ENCODE measurements at places on chromosomes 6 and 20.

DNA sequence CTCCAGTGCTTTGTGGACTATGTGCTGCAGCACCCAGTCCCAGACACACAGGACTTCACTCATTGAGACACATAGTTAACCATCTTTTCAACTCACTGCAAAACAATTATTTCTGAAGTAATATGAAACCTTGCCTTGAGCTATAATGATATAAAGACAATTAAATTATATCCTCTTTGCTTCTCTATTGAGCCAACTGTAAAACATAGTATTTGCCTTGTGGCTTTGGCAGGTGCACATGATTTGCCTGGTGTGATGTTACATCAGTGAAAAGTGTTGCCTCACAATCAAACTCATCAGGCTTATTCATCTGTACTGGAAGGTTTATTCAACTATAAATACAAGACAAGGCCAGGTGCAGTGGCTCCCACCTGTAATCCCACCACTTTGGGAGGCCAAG, 80.6 kb downstream of the NCOA7 start:
- DNase-seq, result no peak

- DNase-seq, result no peak
Measured at GRCh38 chr6:143901885-143902750, 37.8 kb downstream of the ZC2HC1B start.

- no peak for DNase-seq
Measured at GRCh38 chr6:21332077-21332476, 261.5 kb upstream of the SOX4 start.

DNA sequence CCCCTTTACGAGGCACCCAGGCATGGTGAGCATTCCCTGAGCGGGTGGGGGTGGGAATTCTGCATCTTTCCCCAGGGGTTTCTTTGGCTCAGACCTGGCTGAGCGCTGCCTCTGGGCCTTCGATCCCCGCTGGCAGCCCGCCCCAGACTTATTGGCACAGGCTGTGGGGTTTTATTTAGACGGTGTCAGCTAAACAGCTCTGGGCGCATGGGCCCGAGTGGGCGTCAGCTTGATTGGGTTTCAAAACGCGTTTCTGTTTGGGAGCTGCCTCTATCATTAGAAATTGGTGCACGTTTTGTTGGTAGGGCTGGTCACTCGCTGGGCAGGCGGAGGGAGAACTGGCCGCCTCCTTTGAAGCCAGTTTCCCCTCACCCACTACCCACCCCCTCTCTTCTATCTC, 21.0 kb downstream of the PMEPA1 start:
- DNase-seq, result no peak

DNA sequence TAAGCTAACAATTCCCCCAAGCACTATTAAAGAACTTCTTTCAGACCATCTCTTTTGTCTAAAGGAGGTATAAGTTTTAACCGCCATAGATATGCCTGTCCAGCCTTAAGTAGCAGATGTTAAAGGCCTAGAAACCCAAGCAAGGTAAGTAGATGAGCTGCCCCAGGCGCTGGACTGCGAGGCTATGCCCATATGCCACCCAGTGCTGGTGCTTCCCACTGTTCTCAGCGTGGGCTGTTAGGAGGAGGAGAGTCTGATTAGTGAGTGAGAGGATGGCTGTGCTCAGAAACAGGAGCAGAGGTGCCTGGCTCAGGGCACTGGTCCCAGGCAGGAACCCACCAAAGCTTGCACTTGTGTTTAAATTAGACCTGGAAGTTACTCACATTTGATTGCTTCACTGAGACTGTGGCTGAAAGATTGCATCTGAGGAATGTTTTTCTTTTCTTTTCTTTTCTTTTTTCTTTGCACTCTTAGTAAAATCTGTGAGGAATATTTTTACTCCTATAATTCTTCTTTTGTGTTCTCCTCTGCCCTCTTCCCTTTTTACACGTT, 32.2 kb downstream of the PRPH2 start:
- no peak for DNase-seq

- DNase-seq, result no peak
Measured at GRCh38 chr6:166749666-166750065, 122.6 kb upstream of the RPS6KA2 start.

DNA sequence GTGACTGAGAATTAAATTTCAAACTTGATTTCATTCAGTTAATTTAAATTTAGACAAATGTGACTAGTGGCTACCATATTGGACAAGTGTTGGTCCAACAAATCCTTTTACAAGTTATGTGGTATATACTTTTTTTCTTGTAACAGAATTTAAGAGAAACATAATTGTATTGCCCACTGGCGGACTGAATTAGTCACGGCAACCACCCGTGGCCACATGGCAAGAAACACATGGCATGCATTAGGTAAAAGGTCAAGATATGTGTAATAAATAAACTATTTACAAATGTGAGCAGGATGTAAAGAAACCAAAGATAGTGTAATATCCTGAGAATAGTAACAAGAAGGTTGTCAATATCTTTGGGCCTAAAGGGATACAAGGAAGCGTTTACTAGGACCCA, 91.2 kb downstream of the LCA5 start:
- DNase-seq, result no peak

- DNase-seq, result no peak
Measured at GRCh38 chr6:13256266-13257001, 71.9 kb downstream of the TBC1D7 start.

GRCh38 chr20:17752459-17752858, 52.7 kb downstream of the BANF2 start:
- no peak for DNase-seq

GRCh38 chr20:50611128-50611810, 80.1 kb downstream of the RIPOR3 start:
- no peak for DNase-seq

DNA sequence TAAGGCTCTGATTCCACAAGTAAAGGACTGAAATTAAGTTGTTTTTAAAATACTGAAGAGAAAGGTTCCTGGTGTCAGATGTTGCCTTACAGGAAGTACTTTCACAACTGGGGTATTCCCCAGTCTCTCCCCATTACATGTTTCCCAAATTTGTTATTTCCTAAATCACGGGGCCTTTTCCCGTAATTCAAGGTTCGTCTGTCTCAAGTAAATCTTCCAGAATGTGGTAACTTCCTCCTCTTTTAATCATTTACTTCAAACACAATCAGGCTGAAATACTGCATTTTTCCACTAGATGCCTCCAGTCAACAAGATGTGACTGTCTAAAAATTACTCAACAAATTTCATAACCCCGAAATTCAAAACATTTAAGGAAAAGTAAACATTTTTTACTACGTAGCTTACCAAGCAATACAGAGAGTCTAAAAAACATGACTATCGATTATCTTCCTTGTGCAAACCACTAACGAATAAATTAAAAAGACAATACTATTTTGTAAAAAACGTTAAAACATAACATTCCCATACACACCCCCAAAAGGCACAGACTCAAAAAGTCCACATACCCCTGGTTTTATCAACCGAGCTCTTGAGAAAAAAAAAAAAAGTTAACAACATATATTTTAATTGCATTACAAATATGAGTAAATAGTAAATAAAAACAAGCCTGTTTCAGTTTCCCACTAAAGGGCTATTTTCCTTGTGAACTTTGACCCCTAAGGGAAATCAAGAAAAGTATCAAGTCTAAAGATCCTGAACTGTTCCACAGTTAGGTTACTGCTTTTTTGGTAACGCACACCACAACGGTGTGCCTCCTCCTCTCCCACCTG, 1.7 kb downstream of the SOD2 start:
- no peak for DNase-seq

GRCh38 chr6:14927398-14927797, 318.5 kb upstream of the JARID2 start:
- DNase-seq, result no peak

DNA sequence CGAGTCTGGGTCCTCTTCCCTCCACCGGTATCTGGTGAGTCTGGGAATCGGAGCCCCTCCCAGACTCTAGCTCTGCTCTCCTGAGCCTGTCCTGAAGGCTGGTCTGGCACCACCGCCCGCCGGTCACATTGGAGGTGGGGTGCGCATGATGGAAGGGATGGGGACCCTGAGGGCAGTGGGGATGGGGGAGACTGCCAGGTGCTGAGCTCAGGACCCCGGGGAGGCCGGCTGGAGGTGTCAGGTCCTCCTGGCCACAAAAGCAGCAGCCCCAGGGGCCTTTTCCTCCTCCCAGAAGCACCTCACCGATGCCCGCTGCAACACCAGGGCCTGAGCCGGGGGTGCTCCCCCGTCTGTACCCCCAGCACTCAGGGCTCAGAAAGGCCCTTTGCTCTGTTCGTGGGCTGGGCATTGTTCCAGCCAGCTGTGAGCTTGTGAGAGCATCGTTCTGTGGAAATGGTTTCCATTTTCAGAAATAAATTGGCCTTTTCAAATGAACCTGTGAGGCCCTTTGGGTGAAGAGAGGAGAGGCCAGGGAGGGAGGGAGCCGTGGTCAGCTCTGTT, 2.5 kb upstream of the NPBWR2 start:
- no peak for DNase-seq

DNA sequence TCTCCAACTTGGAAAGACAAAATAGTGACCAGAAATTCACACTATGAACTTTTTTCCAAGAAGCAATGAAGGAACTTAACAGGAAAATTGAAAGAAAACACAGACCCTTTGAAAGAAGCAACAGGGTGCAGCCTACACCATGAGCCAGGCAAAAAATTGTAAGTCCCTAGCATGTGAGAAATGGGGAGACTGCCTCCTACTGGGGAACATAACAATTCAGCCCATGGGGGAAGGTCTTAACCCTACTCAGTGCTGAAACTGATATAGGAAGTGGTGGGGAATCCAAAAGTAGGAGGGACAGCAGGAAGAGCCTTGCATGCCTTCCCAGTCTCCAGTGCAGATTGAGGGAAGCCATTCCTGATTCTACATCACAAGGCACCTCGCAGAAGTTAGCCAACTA, 235.1 kb upstream of the UFL1 start:
- no peak for DNase-seq

- no peak for DNase-seq
Measured at GRCh38 chr20:17960927-17961586, 7.5 kb downstream of the SNX5 start.

- no peak for DNase-seq
Measured at GRCh38 chr6:150177952-150178520, 35.2 kb downstream of the PPP1R14C start.

- DNase-seq, result no peak
Measured at GRCh38 chr6:128918886-128919285, 35.9 kb downstream of the LAMA2 start.

- DNase-seq, result no peak
Measured at GRCh38 chr6:34043359-34043758, 102.5 kb downstream of the GRM4 start.

DNA sequence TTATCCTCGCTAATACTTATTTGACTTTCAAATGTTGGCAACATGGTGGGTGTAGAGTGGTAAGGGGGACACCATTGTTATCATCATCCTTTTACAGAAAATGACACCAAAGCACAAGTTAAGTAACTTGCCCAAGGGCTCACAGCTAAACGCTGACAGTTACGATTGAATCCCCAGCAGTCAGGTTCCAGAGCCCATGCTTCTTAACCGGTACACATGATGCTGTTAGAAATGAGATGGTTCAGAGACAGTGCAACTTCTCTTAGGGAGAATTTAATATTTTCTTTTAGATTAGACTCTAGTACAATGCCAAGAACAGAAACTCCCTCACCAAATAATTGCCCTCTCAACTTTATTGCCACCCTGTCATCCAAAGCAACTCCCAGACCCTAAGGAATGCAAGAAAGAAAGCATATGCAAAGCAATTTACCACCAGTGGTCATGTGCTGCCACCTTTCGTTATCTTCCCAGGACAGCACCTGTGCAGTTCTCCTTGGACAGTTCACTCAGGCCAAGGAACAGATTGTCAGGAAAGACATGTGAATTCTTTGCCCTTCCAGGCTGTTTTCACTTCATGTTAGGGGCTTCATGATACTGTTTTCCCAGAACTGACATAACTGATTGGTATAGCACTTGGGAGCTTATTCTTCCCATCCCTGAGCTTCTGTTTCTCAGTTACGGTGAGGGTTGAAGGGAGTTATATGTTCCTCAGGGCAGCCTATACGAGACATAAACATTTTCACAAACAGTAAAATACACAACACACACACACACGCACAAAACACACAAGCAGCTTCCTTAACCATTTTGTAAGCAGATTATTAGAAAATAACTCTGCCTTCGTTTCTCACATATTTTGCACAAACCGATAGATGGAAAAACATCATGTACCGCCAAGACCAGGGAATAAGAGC, 5.1 kb downstream of the HLA-DMA start:
- no peak for DNase-seq

DNA sequence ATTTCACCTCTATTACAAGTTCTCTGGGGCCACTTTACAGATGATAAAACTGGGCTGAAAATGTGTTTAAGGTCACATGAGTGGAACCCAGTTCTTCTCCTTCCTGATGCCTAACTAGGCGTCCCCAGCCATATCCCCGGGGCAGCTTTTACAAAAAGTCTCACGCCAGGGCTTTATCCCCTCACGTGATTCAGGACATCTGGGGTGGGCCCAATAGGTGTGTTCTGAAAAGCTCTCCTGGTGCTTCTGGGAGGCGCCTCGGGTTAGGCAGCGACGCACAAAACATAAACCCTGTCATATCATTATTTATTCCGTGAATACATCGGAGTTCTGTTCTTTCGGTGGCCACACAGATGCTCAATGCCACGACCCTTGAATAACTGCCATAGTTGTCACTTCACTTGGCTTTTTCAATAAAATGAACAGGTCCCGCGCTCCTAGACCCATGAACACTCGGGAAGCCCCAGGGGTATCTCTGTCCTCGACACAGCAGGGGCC, 32.1 kb downstream of the SF3B5 start:
- no peak for DNase-seq

- no peak for DNase-seq
Measured at GRCh38 chr6:21769405-21769861, 175.9 kb downstream of the SOX4 start.

GRCh38 chr6:43811733-43812099, 41.7 kb downstream of the VEGFA start:
- DNase-seq, result no peak

- no peak for DNase-seq
Measured at GRCh38 chr20:42506397-42506796, 683.3 kb downstream of the PTPRT start.

DNA sequence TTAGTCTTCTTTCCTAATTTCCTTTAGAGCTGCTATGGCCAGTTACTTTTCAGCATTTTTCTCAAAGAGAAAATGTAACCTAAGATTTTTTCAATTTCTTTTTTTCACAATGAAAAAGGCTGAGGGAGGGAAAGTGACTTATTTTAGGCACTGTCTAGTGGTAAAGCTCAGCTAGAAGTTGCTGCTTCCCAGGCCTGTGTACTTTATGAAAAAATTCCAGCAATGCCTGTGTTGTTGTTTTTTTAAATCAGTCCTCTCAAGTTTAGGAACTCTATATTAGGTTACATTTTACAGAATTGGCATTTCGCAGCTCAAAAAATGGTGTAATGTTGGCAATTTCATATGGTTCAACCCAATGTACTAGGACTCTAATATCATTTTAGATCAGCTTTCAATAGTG, 269.6 kb downstream of the ARID1B start:
- DNase-seq, result no peak

Measured in stimulated activated CD8-positive, alpha-beta memory T cell treated with anti-CD3 and anti-CD28 coated beads, Interleukin-15, amount 100 ng/mL, for 4 hours (primary cell).